ENCODE measurements at places on chromosomes 6 and 20.

DNA sequence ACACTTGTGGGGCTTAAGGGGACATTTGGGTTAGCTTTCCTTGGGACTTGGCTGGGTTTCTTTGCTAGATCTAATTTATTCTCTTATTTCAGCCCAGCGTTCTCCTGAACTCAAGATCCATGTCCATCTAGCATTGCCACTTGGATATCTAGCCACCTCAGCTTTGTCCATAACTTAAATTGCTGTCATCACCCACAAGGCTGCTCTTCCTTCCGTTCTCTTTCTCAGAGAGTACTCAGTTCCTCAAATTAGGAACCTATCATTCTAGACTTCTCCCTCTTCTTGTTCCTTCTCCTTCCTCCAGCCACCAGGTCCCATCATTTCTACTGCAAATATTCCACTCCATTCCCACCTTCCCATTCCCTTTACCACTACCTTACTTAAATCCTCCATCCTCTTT, 4.3 kb downstream of the SMIM26 start:
- no peak for DNase-seq

DNA sequence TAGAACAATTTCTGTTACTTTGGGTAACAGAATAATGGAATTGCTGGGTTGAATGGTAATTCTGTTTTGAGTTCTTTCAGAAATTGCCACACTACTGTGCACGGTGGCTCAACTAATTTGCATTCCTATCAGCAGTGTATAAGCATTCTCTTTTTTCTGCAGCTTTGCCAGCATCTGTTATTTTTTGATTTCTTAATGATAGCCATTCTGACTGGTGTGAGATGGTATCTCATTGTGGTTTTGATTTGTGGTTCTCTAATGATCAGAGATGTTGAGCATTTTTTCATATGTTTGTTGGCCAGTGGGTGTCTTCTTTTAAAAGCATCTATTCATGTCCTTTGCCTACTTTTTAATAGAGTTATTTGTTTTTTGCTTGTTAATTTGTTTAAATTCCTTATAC, 846.8 kb downstream of the KIF16B start:
- no peak for DNase-seq

GRCh38 chr20:41380551-41381193, 14.1 kb upstream of the EMILIN3 start:
- no peak for DNase-seq

GRCh38 chr6:31968791-31969711, 2.9 kb downstream of the DXO start:
- no peak for DNase-seq

DNA sequence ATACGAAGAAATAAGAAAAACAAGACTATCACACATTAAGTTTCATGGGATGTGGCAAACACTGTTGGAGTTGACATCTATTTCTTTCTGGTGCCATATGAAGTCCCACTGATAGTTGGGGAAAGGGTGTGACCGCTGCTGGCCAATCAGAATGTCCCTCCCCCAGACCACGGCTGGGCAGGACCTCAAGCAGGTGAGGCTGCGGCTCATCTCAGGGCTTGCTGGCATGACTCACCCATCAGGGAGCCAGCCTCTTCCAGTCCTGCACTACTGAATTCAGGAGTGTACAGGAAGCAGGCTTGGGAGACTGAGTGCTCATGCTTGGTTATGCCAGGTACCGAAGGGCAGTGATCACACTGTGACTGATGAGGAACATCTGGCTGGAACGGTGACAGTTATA, 18.9 kb downstream of the PREP start:
- DNase-seq: no peak

DNA sequence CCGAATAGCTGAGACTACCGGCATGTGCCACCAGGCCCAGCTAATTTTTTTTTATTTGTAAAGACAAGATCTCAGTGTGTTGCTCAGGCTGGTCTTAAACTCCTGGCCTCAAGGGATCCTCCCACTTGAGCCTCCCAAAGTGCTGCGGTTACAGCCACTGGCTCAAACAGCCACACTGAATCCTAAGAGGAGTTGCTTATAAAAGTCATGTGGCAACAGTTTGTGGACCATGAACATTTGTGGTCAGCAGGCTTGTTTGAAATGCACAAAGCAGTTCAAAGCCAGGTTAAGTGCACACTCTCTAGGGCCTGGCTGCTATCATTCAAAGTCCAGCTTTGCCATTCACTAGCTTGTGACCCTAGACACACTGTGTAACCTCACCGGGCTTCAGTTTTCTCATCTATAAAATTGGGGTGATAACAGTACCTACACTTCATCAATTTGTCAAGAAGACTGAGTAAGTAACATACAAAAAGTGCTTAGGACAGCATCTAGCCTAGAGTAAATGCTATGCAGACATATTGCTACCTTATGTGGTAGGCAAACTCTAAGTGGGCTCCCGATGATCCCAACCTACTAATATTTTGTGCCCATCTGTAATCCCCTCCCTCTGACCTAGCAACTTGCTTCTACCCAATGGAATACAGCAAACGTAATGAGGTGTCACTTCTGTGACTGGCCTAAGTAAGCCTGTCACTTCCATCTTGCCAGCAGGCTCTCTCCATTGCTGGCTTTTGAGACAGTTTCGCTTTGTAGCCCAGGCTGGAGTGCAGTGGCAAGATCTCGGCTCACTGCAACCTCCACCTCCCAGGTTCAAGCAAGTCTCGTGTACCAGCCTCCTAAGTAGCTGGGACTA, 122.9 kb downstream of the ZMYND8 start:
- DNase-seq: no peak

DNA sequence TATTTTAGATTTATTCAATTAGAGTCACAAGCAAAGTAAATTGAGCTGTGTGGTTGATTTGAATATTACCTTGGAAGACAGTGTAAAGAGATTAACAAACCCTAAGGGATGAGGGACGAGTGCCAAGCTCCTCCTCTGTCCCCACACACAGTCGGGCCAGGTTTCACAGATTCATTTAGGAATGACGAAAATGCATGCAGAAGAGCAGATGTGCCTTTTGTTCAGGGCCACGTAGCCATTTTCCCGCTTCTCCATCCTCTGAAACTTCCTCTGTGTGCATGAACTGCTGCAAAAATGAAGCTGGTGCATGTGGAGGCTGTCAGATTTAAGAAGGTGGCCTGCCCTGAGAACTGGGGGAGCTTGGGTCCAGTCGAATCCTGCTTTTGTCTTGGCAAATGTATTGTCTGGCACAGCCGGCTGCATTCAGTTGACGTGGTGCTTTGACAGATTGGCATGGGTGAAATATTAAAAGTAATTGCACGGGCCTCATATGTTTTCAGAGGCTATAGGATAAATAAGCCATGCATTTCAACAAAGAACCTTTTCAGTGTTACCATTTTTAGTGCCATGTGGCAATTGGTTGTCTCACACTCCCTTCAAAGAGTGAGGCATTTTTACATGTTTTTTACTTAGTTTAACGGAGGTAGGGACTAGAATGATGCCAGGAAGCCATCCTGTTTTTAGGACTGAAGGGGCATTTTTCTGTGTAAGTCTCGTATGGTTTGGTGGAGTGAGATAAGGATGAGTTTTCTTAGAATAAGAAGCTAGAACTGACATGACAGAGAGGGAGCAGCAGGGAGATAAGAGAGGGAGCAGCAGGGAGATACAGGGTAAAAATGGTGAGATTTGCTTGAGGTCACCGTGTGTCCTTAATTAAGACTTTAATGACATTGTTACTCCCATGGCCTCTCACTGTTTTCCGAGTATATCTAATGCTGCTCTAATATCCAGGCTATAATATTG, 361.1 kb downstream of the NRN1 start:
- no peak for DNase-seq

GRCh38 chr20:32482143-32482441, 103.0 kb downstream of the NOL4L start:
- DNase-seq: no peak

- DNase-seq: no peak
Observed at GRCh38 chr20:19626896-19627295, 131.2 kb upstream of the RIN2 start.

GRCh38 chr6:35044145-35044745, 96.9 kb downstream of the TCP11 start:
- no peak for DNase-seq

GRCh38 chr6:20882014-20882413, 347.8 kb downstream of the CDKAL1 start:
- DNase-seq: no peak

DNA sequence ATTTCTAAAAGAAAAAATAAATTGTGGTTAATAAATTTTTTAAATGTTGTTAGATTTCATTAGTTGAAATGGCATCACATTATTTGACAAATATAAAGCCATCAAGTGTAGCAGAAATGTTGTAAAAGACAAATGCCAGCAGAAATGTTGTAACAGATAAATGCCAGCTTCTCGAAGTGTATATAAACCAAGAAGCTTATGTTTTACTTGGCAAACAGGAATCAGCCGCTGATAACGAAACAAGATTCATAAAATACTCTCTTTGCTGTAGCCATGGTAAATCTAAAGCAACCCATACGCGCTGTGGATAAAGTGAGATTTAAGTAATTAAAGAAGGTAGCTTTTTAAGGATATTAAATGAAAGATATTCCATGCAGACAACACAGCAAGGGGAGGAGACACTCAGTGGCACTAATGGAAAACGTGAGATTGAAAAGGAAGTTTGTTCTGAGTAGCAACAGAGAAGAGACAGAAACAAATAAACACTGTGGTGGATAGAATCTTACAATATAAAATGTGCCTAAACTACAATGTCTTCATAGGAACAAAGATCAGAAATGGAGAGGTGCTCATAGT, 29.6 kb downstream of the BTBD9 start:
- DNase-seq: no peak

DNA sequence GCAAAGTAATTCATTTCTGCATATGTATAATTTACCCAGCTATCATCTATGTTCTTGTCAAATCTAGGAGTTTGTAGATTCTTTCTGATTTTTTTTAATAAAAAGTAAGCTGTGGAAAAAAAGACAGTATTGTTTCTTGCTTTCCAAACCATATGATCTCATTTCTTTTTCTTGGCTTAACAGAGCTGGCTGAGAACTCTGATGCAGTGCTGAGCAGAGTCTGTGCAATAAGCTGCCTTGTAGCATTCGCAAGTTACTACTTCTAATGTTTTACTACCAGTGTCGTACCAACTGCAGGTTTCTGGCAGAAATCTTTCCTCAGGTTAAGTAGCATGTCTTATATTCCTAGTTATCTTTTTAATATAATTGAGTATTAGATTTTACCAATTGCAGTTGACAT, 15.6 kb downstream of the RRBP1 start:
- no peak for DNase-seq

- DNase-seq: no peak
Observed at GRCh38 chr20:47765271-47765670, 20.0 kb downstream of the SULF2 start.

DNA sequence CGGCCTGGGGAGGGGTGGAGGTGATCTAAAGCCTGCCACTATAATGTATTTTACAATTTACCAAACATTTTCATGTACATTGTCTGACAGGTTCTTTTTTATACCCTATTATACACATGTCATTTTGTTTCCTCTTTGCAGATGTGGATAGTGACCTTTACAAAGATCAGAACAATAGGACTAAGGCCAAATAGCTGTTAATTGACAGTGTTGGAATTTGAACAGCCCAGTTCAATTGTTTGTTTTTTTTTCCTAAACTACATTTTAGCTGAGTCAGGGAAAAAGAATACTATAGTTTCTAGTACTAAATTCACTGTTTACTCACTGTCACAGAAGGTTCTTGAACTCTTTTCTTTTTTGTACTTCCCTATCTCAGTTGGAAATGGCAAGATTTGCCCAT, 40.2 kb downstream of the PGM3 start:
- no peak for DNase-seq

DNA sequence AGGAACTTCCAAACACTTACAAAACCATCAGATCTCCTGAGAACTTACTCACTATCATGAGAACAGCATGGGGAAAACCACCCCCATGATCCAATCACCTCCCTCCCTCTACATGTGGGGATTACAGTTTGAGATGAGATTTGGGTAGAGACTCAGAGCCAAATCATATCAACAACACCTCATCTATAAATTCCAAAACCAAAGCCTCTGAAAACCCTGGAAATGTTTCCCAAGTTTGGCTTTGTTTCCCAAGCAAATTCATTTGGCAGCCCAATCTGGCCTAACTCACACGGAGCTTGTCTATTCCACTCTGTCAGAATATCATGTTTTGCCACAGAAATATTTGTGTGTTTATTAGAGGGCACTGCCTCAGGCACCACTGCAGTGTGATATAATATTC, 142.6 kb downstream of the COL9A1 start:
- DNase-seq: no peak

- DNase-seq: no peak
Observed at GRCh38 chr20:19428324-19428723, 215.9 kb downstream of the SLC24A3 start.
